ENCODE measurements at places on chromosomes 7 and 10. TPM values are rescaled to one million over a fixed set of nuclear protein-coding genes. Genes with fewer than 3 reads are reported as not detected.

- DNase-seq, result no peak
These were observed 26.9 kb downstream of the ASAH2 start for GRCh38 chr10:50224330-50224952.

DNA sequence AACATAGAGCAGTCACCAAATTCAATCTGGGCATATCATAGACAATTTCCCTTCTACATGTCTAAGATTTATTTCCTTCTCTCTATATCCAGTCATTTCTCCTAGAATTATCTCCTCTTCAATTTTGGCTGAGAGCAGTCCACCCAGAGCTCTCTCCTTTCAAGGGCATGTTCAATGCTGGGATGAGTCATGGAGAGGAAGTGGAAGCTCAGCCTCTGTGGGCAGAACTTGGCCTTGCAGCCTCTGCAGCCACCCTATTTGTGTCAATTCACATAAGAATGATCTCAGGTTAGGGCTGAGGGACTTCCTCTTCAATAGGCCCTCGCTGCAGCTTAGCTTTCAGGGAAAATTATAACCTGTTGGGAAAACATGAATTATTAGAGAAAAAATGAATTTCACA lies 560.8 kb downstream of the POM121L12 start:
- no peak for DNase-seq

DNA sequence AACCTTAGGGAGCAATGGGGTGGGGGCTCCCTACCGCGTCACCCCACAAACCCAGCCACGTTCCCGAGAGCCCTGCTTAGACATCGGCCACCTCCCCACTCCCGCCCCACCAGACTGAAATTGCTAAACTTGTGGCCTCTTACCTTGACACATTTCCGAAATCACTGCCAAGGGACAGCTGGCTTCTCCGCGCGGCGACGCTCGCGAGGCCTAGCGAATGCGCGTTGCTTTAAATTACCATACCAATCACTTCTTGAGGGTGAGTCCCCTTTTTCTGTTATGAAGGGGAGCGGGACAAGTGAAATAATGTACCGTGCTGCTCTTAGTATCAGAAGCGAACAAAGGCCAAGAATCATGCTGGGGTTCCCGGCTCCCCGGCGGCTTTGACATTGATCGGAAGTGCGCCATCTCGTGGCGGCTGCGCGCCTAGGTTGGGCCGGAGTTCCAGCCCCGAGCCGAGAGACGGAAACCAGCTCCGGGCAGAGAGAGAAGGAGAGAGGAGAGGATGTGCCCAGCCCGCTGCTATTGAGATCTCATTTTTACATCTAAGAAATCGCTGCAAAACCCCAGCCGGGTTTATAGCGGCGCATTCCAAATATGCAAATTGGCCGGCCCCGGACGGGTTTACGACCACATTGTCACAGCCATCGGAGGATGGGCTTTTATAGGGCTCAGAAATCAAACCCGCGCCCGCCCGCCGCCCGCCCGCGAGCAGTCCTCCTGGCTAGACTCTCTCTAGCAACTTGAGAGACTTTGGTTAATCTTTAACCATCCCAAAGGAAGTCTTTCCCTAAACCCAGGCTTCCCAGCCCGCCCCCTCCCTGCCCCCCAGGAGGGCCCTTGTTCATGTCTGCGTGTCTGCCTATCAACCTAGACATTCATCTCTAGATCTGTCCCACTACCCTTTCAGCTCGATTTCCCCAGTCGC lies 5.3 kb downstream of the HOXA11 start:
- no peak for DNase-seq

DNA sequence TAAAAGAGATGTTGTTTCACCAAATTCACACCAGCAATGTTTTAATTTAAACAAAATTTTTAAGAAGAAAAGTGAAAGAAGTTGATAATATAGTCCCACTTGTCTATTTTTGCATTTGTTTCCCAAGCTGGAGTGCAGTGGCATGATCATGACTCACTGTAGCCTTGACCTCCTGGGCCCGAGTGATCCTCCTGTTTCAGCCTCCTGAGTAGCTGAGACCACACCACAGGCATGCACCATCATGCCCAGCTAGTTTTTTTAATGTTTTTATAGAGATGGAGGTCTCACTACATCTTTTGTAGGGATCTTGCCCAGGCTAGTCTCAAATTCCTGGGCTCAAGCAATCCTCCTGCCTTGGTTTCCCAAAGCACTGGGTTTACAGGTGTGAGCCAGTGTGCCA lies 14.1 kb upstream of the NDUFA5 start:
- DNase-seq, result no peak

GRCh38 chr7:2932402-2933251 lies 88.5 kb upstream of the GNA12 start:
- DNase-seq, result no peak

- no peak for DNase-seq
These were observed 19.6 kb upstream of the AGMO start for GRCh38 chr7:15581352-15581951.

GRCh38 chr7:44068054-44068453 lies 2.7 kb upstream of the PGAM2 start:
- DNase-seq, result no peak

- DNase-seq, result no peak
These were observed 236.3 kb upstream of the ANKRD30A start for GRCh38 chr10:36888925-36889573.

DNA sequence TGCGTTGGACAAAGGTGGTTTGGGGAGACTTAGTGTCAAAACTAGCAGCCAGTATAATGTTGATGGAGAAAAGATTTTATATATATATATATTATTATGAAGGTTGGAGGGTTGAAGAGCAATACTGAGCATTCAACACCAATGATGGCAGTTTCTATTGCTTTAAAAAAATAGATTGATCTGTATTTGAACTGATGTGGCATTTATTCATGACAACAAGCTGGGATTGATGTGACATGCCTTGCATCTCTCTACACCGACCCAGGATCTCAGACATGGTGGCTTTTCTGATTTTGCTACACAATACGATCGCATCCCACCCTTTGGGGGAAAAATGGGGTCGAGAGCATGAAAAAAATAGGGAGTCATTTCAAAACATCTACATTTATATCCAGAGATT lies 175.4 kb downstream of the POU6F2 start:
- no peak for DNase-seq

DNA sequence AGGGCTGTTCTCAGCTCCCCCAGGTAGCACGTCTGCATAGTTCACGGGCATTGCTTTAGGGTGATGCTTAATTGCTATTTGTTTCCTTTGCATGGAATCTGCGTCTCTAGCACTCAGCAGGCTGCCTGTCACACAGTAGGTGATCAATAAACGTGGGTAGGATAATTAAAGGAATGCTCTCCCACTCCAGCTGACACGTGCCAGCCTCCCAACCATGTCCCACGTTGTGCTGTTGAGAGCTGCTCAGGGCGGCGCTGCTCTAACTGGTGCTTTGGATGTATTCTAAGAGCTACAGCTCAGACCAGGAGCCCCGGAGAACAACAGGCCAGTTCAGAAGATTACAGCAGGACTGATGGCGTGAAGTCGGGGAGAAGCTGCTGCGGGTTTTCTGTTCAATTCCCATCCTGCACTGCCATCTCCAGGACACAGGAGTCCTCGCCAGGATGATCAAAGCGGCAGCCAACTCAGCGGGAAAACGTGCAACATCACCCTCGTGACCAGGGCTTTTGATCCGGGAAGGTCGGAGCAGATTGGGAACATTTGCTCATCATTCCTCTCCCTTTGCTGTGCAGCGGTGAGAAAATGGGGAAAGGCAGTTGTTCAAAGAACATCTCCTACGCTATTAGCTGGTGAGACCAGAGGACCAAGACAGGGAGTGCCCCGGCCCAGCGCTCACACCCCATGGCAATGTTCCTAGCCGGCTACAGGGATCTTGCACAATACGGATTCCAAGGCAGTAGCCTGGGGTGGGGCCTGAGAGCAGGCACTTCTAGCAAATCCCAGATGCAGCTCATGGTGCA lies 50.5 kb upstream of the FOXK1 start:
- DNase-seq, result peak; percentile 70

DNA sequence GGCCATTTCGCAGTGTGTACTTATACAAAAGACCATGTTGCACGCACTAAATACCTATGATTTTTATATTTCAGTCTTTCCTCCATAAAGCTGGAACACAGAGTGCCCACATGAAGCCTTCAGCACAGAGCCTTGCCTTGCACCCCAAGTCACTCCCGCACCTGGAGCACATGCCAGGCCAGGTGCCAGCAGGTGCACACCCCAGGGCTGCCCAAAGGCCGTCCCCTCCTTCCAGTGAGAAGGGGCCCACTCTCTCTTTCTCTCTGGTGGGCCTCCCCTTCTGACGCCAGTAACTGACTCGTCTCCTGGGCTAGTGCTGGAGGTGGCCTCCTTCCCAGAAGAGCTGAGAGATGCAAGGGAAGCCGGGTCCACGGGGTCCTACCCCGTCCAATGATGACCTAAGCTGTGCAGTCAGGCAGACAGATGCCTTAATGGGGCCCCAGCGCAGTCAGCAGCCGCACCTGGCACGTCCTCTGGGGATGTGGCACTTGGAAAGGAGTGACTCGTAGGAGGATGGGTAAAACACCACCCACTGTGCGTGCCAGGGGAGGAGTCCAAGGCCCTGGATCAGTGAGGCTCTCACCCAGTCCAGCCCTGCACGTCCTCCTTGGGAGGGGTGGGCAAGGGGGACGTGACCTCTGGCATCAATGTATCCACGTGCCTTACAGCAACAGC lies 17.7 kb upstream of the SHH start:
- no peak for DNase-seq

The MKI67 gene
- 1.7 TPM for total RNA-seq

The CDNF gene
- total RNA-seq, result 1.4 TPM

The CAMK2B gene
- 96.1 TPM for total RNA-seq
